Esophagus squamous epithelium (tissue), 5 donors: ENCODE measurements at places on chromosomes 6 and 20.

DNA sequence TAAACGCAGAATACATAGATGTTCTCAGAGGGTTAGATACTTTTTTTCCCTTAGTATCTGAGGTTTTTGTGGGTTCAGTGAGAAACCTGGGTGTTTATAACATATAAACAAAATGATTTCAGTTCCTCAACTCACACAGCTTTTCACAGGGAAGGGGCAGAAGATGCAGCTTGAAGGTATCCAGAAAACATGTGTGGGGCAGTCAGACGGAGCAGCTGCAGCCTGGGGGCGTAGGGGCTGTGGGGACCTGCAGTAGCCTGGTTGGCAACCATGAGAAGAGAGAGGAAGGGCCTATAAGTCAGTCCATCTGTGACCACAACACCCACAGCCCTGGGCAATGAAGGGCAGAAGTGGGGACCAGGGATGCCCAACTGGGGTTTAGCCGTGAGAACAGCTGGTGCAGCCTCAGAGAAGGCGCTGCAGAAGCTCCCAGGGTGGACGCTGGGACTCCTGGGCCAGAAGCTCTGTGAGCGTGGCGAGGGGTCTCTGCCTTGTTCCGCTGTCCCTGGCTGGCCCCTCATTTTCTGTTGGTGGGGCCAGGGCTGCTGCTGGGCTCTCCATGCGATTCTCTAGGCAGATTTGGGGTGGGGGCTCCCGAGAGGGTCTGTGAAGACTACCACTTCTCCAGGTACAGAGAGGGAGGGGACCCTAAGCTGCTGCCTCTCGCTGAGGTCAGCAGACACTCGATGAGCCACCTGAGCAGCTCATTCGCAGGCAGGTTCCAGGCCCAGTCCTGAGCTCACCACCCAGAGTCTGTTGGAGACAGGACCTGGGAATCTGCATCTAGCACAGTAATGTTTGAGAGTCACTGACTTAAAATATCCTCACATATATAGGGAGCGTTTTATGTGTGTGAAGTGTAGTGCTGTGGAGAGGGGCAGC lies 181.2 kb downstream of the ZDHHC14 start:
- no peak for DNase-seq

GRCh38 chr6:16398587-16398986 lies 160.2 kb downstream of the GMPR start:
- DNase-seq: no peak

- DNase-seq: no peak
Observed at GRCh38 chr6:152783217-152783878, 32.8 kb downstream of the VIP start.

- no peak for DNase-seq
Observed at GRCh38 chr20:52585333-52585732, 386.8 kb upstream of the TSHZ2 start.

- DNase-seq: no peak
Observed at GRCh38 chr20:34705397-34706301, 1.5 kb downstream of the TP53INP2 start.

- DNase-seq: no peak
Observed at GRCh38 chr6:81718126-81718525, 34.4 kb downstream of the TENT5A start.

- no peak for DNase-seq
Observed at GRCh38 chr6:142172758-142173157, 25.7 kb downstream of the VTA1 start.

- no peak for DNase-seq
Observed at GRCh38 chr6:156396068-156396771, 381.0 kb upstream of the ARID1B start.

DNA sequence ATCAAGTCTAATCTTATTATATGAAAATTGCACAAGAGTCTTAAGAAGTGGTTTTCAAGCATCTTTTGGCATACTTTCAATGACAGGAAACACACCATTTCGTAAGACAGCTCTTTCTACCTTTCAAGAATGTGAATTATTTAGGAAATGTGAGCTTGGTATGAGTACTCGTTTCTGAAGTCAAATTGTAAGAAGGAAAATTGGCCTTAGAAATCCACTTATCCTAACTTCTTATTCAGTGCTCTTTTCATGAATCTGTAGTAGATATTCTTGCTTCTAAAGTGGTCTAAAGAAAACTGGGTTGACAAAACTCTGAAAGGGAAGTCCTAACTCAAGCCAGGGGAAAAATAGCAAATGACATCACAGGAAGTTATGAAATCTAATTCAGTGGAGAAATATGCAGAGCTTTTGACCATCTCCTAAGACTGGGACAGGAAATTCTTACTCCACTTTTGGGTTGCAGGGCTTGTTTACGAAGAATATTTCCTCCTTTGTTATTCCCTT lies 38.5 kb upstream of the OGFRL1 start:
- no peak for DNase-seq
